ENCODE measurements at places on chromosomes 12 and 14.

GRCh38 chr12:3380200-3381043 is 110.6 kb upstream of the PRMT8 start:
- no peak for DNase-seq

DNA sequence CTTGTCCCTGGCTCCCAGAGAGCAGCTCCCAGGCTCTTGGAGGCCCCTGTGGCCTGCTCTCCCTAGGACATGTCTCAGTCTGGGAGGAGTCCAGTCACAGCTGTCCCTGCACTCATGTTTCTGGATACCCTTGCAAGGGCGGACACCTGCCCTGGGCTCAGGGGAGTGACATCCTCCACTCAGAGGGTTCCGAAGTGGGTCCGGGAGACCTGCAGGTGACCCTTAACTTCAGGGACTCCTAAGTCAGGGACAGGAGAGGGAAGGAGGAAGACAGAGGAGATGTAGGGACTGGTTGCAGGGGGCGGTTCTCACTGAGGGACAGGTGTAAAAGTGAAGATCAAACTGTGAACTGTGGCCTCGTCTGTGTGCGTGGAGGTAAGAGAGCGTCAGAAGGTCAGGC is 37.6 kb downstream of the CACNA2D4 start:
- DNase-seq, result no peak

- no peak for DNase-seq
Observed at GRCh38 chr12:90299121-90299520, 590.5 kb upstream of the ATP2B1 start.

DNA sequence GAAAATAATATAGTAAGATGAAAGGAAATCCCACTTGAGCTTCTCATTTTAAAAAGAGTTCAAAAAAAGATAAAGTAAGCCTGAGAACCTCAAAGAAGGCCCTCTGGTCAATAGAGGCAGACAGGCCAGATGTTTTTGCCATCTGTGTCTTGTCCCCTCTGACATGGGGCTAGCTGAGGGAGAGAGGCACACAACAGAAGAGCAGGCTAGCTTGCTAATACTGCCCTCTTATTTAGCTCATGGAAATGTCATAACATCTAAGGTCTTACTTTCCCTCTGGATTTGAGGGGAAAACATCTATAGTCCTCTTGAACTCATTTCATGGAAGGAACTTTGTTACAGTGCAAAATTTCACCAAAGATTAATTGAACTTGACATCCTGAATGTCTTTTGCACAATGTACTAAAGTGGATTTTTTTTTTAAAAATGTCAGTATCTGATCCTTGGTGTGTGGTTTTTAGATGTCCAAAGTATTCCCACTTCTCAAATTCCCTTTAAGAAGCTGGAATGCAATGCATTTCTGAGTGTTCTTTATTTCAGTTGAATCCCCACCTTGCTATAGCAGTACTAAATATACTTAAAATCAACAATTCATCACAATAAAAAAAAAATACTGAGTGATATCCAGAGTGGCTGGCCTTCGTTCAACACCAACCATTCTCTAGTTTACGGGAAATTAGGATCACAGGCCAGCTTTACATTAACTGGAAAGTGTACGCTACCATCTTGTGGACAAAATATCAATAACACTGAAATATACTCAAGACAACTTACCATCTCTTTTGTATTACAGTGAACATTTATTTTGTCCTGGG is 176.7 kb downstream of the PAH start:
- DNase-seq, result no peak

GRCh38 chr14:93102141-93102540 is 13.6 kb downstream of the ITPK1 start:
- no peak for DNase-seq

DNA sequence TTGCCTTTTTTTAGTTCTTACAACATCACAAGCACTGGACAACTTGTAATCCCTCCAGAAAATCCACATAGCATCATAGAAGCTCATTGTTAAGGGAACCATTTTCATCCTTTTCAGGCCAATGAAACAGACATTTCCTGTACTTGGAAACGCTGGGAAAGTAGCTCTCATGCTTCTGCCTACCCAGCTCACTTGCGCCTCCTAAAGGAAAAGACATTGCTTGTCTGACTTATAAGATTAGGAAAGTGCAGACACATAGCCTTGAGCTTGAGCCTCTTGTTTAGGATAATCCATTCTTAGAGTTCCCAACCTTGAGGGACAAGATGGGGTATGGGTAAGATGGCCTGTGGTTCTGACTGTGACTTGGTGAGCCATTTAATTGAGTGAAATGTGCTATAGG is 589.5 kb downstream of the NOVA1 start:
- no peak for DNase-seq

GRCh38 chr12:57609101-57609780 is 2.0 kb upstream of the ARHGEF25 start:
- no peak for DNase-seq

GRCh38 chr12:84922693-84923092 is 10.1 kb upstream of the SLC6A15 start:
- DNase-seq, result no peak

GRCh38 chr14:94748667-94749347 is 21.1 kb downstream of the GSC start:
- DNase-seq, result no peak

GRCh38 chr14:73887694-73888459 is 1.2 kb downstream of the ZNF410 start:
- no peak for DNase-seq
